Effector CD4-positive, alpha-beta T cell (primary cell): ENCODE measurements at places on chromosomes 6 and 20.

DNA sequence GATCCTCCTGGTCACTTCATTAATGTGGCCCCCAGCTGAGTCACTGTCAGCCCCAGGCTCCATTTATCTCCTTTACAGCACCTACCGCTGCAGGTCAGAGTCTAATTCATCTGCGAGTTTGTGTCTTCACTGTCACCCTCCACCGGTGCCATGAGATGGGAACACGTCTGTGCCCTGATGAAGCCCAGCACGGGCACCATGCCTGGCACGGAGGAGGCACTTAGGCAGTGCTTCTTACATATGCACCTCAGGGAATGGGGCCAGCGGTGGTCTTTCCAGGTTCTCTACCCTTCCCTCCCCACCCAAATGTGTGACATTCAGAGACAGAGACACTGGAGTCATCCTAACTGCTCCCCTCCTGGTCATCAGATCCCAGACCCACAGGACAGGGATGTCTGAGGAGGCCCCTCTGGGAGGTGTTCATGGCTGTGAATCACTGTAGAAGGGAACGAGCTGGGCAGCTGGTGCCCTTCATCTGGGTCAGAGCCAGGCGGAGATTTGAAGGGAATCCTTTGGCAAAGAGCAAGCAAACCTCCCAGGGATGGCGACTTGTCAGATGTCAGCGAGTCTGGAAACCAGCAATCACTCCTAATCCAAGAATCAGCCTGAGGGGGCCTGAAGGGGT is 364.6 kb downstream of the PREX1 start:
- no peak for DNase-seq

GRCh38 chr6:106125925-106126435 is 39.8 kb downstream of the PRDM1 start:
- no peak for DNase-seq

- DNase-seq = no peak
These were observed 37.1 kb downstream of the QRSL1 start for GRCh38 chr6:106666282-106667021.

DNA sequence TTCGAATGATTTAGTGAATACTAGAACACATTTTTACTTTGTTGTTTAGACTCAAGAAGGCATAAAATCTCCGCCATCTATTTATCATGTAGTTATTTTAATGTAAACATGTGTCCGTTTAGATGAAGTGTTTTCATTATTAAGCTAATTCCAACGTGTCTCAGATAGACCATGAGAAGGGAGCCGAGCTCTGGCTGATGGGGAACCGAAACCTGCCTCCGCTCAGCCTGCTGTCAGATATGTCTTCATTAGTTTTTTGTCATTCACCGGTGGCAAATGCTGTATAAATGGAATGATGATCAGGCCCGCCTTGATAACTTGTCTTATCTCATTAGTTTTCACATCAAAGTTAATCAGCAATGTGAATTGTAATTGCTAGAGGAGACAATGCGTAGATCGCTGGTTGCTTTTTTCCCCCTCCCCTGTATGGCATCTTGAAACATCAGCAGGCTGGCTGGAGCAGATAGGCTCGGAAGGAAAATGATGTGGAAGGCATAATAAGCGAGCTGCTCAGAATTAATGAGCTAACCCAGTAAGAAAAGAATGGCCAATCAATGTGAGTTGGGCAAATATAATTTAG is 136.4 kb downstream of the LINC00237 start:
- DNase-seq = no peak

- no peak for DNase-seq
These were observed 214.8 kb downstream of the ADGB start for GRCh38 chr6:146813554-146813953.

- no peak for DNase-seq
These were observed 67.9 kb downstream of the PSMB1 start for GRCh38 chr6:170485159-170485558.

DNA sequence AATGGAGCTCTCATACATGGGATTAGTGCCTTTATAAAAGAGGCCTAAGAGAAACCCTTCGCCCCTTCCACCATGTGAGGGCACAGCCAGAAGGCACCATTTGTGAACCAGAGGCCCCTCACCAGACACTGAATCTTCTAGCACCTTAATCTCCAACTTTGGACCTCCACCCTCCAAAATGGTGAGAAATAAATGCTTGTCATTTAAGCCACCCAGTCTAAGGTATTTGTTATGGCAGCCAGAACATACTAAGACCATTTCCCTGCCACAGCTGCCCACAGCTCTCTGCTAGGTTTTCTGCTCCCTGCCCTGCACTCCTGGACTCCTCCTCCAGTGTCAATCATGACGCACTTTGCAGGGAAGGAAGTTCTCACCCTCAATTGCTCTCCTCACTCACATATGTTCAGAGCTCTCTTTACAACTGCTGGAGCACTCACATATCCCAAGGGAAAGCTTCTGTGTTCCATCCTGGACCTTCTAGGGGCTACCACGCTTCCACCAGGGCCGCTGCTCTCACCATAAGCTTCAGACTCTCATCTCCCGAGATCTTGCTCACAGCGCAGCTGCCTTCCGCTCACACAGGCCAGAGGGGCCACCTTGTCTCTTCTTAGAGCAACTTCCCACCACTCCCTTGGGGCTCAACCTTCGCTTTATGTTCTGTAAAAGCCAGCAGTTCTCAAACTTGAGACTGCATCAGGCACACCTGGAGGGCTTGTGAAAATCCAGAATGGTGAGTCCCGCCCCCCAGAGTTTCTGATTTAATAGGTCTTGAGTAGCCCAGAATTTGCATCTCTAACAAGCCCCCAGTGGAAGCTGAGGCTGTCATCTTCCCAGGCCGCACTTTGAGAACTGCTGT is 1.6 kb upstream of the LY86 start:
- DNase-seq = no peak

- DNase-seq = no peak
These were observed 43.4 kb downstream of the CLVS2 start for GRCh38 chr6:123039431-123039830.

- DNase-seq = peak; percentile 3
These were observed 435 bp upstream of the ZNF322 start for GRCh38 chr6:26660000-26660361.

DNA sequence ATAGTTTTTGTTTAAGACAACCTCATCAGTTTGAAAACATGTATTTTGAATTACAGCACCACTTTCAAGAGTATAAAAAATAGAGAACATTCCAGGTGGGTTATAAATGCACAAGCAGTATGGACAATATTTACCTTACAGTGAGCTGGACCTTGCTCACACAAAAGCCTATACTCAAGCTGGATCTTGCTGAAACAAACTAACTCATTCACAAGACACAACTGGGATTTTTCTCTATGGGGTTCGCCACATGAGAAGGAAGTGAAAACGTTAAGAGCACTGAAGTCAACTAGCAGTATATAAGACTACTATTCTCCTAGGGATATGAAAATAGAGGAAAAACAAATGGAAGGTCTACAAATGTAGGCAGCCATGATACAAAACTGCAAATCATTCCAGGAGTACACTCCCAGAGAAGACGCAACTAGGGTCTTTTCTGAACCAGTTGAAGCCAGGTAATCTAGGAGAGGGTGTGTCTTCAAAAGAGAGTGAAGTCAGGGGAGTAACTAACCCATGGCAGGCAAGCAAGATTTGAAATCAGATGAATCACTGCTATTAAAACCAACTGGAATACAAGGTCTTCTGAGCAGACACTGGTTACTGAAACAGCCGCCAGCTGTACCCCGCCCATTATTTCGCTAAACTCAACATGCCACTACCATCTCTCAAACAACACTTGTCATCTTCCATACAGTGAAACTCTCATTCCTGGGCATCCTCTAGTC is 26.5 kb downstream of the STAU1 start:
- DNase-seq = no peak

DNA sequence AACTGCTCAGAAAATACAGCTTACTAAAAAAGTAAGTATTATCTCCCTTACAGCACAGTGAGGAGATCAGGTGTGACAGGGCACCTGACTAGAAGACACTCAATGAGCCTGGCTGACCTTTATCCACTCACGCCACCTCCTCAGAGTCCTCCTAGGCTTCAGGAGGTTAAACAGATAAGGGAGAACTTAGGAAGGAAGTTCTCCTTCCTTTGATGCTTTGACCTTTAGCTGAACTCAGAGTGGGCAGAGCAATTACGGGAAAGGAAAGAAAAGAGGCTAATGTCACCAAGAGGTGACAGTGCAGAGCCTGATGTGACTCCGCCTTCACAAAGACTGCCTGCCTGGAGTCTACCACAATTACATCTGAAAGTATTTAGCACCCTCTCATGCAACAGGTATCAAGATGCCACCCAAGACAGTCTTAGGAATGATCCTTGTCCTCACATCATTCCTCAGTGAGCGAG is 36.7 kb downstream of the MAN1A1 start:
- no peak for DNase-seq

- no peak for DNase-seq
These were observed 92.1 kb downstream of the EPB41L2 start for GRCh38 chr6:130970839-130971410.

GRCh38 chr6:7086488-7086887 is 21.3 kb upstream of the RREB1 start:
- DNase-seq = no peak

GRCh38 chr6:29617782-29618554 is 15.0 kb downstream of the GABBR1 start:
- no peak for DNase-seq

DNA sequence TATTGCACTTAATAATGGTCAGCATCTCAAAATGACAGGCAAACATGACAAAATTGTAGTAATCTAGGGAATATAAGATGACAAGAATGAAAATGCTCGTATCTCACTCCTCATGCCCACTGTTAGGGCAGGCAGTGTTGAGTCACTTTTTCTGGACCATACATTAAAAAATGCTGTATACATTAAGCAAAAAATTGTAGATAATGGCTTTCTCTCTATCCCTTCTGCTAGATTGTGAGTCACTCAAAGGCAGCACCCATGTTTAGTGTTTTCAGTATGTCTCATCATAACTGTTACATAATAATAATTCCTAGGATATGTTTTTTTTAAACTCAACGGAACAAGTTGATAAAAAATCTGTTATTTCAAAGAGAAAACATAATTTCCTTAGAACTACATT is 199.3 kb downstream of the TENT5A start:
- no peak for DNase-seq

- DNase-seq = no peak
These were observed 374.9 kb upstream of the IRAK1BP1 start for GRCh38 chr6:78492351-78493017.

GRCh38 chr6:105817370-105817769 is 268.8 kb upstream of the PRDM1 start:
- DNase-seq = no peak

- no peak for DNase-seq
These were observed 78.2 kb downstream of the TCP11 start for GRCh38 chr6:35062676-35063574.

- no peak for DNase-seq
These were observed 88.4 kb downstream of the ASXL1 start for GRCh38 chr20:32446301-32447100.

- peak; percentile 36 for DNase-seq
These were observed 3.5 kb downstream of the RNASET2 start for GRCh38 chr6:166952567-166953486.

DNA sequence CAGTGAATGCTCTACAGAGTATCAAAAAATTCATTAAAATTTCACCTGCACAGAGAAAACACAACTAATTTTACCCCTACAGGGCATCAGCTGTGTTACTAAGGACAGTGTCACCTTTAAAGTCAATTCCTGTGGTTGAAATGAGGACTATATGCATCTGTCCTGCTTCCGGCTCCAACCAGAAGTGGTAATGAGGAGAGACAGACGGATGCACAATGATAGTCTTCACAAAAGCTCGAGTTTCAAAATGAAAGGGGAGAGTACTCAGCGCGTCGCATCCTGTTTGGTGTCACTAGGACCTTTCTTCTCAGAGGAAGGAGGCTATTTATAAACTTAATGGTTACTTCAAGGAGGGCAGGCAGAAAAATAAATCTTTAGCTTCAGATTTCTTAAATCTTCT is 86.5 kb downstream of the LYRM4 start:
- peak; percentile 28 for DNase-seq

GRCh38 chr20:10754824-10755223 is 81.0 kb upstream of the JAG1 start:
- DNase-seq = no peak

DNA sequence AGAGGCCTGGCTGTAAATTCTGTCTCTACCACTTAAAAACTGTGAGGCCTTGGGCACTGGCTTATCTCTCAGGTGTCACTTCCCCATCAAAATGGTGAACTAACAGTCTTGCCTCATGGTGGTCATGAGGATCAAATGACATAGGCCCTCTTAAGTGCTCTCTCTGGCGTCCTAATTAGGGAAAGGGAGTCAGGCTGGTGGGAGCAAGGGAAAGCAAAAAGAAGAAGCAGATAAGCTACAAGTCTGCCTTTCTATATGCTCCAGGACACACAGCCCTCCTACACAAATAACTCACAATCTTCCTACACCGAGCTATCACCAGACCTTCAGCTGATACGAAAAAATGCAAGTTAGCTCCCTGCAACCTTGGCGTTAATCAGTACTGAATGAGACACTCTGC is 19.5 kb upstream of the SLC22A16 start:
- no peak for DNase-seq

- no peak for DNase-seq
These were observed 138.7 kb upstream of the SLC24A3 start for GRCh38 chr20:19073584-19074218.

DNA sequence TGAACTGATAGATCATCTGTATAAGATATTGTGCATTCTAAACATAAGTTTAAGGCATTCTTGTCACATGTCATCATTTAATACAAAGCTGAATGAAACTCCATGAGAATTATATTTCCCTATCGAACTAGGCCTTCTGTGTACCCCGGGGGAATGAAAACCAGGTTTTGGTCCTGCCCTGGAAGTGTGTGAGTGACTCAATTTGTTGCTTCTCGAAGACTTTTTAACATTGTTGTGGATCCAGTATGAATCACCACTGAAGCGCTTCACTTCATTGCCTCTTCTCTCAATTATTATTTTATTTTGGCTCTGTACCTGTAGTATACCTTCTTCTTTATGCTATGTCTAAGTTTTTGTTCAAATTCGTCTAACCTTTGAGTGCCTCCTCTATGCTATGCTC is 150.8 kb downstream of the GRIK2 start:
- no peak for DNase-seq

- DNase-seq = no peak
These were observed 85.8 kb downstream of the MAP3K5 start for GRCh38 chr6:136706430-136706829.

- DNase-seq = no peak
These were observed 713.9 kb downstream of the COL12A1 start for GRCh38 chr6:74491844-74492374.

- no peak for DNase-seq
These were observed 16.1 kb upstream of the CCN6 start for GRCh38 chr6:112037783-112038216.

- no peak for DNase-seq
These were observed 172.5 kb upstream of the C6orf118 start for GRCh38 chr6:165481921-165482320.
